NCI-H1048 (cell line): ENCODE measurements at places on chromosomes 2 and 18.

DNA sequence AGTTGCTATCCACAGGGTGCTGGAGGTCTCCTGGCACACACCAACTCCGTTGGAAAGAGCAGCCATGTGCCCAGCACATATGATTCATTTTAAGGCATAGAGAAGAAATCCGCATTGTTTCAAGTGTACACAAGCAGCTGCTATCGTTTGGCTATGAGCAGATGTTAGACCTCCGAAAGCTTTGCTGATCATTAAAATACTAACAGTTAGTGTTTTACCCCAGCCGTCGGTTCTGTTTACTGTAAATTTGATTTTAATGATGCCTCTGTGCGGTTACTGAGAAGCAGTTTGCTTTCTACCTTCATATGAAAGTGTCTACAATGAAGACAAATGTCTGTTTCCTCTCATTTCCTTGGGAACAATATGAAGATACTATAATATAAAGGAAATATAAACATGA, 154.9 kb downstream of the PTGR3 start:
- DNase-seq, result no peak

DNA sequence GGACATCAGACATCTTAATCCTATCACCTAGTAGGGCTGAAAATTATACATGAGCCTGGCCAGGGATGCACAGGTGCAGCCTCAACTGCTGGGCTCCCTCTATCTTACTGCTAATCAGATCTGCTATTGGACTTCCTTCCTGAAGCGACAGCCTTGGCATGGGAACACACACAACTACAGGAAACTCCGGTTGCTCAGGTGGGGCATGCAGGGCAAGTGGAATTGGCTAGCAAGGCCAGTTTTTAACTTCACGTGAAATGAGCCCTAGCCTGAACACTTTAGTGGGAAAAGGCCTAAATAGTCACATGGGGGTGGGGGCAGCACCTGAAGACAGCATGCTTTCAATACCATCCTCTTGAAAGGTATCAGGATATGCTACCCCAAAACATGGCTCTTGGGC, 147.9 kb upstream of the NCKAP5 start:
- DNase-seq, result no peak

DNA sequence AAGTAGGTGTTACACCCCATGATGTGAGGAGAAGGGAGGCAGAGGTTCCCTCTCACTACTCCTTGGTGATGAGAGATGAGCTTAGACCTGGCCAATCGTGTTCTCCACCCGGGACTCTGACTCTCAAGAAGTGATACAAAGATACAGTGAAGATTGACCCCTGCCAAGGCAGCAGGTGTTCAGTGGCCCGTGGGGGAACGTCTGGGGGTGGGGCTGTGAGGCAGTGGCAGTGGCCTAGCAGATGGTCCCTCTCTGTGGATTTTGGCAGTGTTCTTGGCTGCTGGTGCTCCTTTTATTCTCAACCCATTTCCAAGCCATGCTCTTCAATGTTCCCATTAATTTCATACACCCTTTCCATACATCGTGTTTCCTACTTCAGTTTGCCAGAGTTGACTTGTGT, 120.4 kb upstream of the NEDD4L start:
- no peak for DNase-seq

DNA sequence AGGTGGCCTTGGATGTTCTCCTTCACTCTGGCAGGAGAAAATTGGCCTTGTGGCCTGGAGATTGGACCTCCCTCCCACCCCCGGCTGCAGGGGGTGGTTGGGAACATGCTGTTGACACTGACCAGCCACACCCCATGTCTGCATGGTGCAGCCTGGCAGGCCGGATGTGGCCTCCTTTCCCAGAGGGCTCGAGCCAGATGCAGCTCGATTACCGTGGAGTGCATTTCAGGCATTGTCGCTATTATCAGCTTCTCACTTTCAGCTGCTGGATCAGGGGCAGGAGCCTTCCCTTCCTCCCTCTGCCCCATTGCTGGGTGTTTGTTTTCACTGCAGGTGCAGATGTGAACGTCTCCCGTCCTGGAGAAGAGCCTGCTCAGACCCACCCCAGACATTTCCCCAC, 211.0 kb upstream of the SIX2 start:
- no peak for DNase-seq

DNA sequence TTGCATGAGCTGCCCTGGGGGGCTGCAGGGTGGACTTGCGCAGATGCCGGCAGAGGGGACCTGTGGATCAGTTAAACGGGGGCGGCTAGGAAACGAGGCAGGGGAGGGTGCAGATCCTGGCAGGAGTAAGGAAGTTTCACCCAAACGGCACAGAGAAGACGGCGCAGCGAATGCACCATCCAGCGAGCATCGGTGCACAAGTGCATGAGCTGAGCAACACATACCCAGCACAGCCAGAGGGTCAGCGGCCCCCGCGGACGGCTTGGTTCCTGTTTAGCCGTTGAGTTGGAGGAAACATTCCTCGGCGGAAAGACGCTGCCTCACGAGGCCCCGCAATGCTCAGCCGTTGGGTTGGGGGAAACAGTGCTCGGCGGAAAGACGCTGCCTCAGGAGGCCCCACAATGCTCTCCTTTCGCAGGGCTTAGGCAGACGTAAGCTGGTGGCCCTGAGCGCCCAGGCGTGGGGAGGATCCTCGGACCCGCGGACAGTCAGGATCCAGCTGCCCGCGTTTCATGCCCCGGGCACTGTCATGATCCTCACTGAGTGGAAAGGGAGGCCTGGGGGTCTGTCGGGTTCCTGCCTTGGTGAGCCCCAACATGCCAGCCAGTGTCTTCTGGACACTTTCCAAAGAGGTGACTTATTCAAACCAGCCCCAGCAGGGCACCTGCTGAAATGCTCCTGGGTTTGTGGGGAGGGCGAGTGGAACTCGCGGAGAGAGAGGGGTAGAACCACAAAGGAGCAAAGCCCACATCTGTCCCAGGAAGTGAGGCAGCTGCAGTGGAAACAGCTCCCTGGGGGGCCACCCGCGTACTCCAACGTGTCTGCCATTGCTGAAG, 86.3 kb downstream of the NDUFA10 start:
- no peak for DNase-seq

- no peak for DNase-seq
These were observed 190.7 kb downstream of the DNER start for GRCh38 chr2:229523663-229524062.

DNA sequence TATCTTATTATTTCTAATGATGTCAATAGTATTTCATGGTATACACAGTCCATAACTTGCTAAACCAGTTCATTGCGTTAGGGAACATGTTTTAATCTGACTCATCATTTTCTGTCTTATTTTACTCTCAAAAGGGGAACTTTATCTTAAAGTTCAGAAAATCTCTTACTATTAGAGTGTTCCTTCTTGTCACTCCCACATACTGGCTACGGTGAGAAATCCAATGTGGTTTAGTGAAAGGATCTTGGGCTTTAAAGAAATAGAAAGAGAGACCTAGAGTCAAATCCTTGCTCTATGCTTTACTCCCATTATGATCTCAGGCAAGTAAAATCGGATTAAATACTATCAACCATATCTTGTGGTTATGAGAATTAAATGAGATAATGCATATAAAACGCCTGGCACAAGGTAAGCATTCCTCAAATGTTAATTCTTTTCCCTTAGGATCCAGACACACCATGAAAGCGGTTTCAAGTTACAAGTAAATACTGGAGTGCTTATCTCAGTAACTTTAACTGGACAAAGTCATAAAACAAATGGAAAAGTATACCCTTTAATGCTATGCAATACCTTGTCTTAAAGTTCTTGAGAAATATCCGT, 576.0 kb downstream of the ARHGAP15 start:
- DNase-seq, result no peak

GRCh38 chr2:48715042-48715899, 40.3 kb downstream of the LHCGR start:
- DNase-seq, result no peak

DNA sequence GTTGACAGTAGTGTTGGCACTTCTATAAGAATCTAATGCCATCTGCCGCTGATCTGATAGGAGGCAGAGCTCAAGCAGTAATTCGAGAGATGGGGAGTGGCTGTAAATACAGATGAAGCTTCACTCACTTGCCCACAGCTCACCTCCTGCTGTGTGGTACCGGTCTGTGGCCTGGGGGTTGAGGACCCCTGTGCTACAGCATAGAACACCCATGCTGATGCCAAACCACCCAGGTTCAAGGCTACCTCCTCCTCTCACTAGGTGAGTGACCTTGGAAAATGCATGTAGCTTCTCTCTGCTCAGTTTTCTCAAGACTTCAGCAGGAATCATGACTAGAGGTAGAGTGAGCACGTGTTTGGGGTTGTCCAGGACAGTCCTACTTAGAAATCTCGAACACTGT, 263.4 kb downstream of the SH3BP4 start:
- DNase-seq, result no peak

DNA sequence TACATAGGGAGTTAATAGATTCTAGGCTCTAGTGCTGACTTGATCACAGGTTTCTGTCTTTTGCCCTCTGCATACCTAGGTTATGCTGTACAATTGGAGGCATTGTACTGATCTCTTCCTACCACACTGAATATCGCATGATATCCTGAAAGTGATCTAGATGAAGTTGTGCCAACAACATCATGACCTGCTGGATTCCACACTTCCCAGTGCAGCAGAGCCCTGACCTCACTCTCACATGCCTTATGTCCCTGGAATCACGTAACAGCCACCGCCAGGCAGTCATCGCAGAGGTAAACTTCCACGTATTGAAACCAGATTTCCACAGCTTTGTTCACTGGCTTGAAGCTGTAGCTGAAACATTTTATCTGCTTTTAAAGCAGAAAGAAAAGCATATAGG, 214.0 kb downstream of the ANKRD30B start:
- no peak for DNase-seq

DNA sequence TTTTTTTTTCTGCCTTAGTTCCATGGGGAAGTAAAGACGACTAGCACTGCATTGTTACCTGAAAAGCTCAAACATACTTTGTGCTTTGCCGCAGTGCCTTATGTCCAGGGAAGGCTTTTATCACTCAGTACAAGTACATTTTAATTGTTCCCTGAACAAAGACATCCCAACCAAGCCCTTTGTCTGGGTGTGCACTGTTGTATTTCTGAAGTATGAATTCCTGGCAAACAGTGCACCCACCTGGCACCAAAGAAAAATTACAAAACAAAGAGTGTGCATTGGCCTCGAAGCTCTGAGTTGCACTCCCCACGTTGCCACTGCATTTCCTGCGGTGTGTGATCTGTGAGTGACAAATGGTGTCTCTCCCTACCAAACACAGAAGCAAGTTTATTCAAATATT, 858.5 kb upstream of the PIK3C3 start:
- DNase-seq, result no peak

DNA sequence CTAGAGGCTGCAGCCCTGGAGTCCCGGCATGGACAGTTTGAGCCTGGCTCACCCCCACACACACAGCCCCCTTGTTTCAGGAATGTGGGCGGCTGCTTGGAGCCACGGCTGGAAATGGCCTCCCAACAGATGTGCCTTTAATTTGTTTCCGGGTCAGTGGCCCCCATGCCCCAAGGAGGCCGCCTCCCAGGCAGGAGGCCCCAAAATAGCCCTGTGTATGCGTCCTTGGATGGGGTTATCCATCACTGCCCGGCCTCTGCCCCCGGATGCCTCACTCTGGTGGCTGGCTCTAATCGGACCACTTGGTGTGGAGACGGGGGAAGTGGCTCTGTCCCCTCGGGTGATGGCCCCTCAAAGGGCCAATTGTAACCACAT, 151.9 kb upstream of the MYCN start:
- DNase-seq, result no peak

DNA sequence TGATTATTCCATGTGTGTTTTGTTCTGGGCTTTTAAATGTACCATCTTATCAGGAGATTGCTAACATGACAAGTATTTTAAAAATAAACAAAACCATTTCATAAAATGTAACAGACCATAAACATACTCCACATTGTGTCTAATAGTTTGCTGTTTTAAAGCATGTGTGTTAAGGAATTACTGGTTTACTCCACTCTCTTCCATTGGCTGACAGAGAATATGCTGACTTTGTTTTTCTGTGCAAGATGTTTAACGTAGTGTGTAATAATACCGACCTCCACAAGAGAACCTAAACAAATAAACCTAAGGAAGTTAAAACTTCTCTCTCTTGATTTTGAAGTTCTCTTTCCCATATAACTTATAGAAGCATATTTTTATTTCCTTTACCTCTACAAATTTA, 17.0 kb upstream of the TMEM18 start:
- no peak for DNase-seq

DNA sequence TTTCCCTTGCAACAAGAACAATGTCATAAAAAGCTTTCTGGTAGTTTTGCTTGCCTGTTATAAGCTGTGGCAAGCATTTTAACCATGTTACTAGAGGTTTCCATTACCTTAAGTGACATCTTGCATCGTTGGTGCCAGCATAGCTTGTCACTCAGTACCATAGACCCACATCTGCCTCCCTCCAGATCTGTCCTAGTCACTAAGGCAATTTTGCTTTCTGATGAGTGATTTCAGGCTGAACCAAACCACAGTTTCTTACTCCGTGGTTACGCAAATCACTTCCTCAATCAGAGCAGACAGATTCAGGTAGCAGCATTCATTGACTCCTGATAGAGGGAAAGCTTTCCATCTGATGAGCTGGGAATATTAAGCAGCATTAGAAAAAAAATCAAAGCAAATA, 1057.5 kb upstream of the FAM98A start:
- DNase-seq, result no peak

- DNase-seq, result no peak
These were observed 91.5 kb upstream of the SLC8A1 start for GRCh38 chr2:40543381-40543780.

GRCh38 chr2:217593732-217594131, 409.1 kb downstream of the TNS1 start:
- no peak for DNase-seq

DNA sequence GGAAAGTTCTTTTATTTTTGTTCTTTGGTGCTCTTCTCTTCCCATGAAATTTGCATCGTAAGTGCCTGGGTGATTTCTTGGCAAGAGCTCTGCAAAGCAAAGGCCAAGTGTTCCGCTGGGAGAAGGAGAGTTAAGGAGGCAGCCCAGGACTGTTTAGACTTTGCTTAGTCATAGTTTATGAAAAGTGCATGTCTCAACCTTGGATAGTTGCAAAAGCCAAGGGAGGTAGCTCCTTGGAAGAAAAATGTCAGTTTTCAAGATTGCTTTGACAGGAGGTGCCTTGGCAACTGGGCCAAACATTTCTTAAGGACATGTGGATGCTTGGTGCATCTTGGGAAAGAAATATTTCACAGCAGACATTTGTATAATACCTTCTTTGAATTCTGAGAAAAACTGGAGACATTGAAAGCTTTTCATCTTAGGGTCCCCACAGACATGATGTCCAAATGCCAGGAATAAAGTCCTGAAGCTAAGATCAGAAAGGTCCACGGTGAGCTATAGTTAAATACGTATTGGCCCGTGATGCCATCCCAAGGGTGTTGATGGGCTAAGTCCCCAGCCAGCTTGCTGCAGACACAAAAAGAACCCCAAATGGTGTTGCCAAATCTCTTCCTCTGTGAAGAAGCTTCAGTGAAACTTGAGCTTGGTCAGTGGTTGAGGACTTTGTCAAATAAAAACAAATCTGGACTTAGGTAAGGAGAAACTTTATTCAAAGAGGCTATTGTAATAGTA, 96.3 kb upstream of the THUMPD2 start:
- no peak for DNase-seq

GRCh38 chr2:153474876-153475435, 3.6 kb downstream of the RPRM start:
- DNase-seq, result no peak

GRCh38 chr2:3631851-3632659, 25.9 kb upstream of the ALLC start:
- no peak for DNase-seq

GRCh38 chr18:55983433-55983832, 395.4 kb upstream of the TCF4 start:
- DNase-seq, result no peak
